Mucosa of descending colon (tissue), 3 donors: ENCODE measurements at places on chromosomes 5 and 9. TPM values are rescaled to one million over a fixed set of nuclear protein-coding genes. Genes with fewer than 3 reads are reported as not detected.

GRCh38 chr5:122311961-122312590 is at the start of gene SNCAIP:
Gene SNCAIP (plus strand): TSS chr5:122312237. CDS start chr5:122391135, 78,898 bp downstream.
- peak; percentile 54 for DNase-seq

DNA sequence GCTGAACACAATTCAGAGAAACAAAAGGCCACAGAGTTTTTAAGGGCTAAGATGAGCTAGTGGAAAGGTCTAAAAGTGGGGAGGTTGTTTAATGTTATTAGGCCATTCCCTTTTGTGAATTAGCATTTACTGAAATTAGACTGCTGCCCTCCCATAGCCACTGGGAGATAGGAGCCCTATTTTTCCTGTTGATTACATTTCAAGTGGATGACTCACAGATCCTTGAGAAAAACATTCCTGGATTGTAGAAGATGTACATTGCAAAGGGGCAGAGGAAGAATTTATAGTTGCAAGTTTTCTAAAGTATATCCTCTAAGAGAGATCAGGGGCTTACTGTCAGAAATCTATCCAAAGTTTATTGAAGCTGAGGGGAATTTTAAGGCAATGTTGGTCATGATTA is 367.1 kb upstream of the IZUMO3 start:
- DNase-seq: no peak

Gene ADAM19
- total RNA-seq: 32.6 TPM

Gene PTGES
- 3.4 TPM for total RNA-seq

Gene WHRN
- 2.8 TPM for total RNA-seq

Gene SPINK4
- 13.2 TPM for total RNA-seq
